ENCODE measurements at places on chromosomes 13 and 19.

GRCh38 chr19:42024622-42025111 is 30.6 kb upstream of the ATP1A3 start:
- H3K27ac ChIP-seq = no peak overlapping the region
- DNase-seq = no peak
- peaks cover 3% of the 10 kb centered on the region for H3K4me1 ChIP-seq

- no peak for DNase-seq
- no peaks in the 10 kb centered on the region for H3K36me3 ChIP-seq
- H3K4me1 ChIP-seq = peaks cover 11% of the 10 kb centered on the region
- no peaks in the 10 kb centered on the region for H3K27me3 ChIP-seq
Observed at GRCh38 chr13:106523576-106523975, 11.9 kb downstream of the EFNB2 start.

DNA sequence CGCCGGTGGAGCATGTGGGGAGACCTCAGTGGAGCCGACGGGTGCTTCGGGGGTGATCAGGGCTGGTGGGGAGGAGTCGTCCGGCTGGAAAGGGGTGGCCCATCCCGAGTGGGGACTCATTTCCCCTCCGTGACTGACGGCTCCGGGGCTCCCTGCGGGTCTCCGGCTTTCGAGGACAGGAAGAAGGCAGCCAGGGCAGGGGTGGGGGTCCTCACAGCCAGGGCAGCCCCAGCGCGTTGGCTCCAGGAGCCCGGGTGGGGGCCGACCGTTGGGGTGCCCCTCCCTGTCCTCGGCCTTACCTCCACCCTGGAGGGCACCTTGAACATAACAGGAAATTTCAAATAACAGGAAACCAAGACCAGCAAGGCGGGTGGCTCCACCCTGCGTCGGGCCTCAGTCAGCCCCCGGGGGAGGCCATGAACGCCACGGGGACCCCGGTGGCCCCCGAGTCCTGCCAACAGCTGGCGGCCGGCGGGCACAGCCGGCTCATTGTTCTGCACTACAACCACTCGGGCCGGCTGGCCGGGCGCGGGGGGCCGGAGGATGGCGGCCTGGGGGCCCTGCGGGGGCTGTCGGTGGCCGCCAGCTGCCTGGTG is at the start of gene S1PR4:
Gene S1PR4 (plus strand): TSS at position 393 of the 596 bp plus-strand sequence. CDS start 24 bp downstream, at position 417.
- peak within 1 kb of the TSS; percentile 51 for H3K4me3 ChIP-seq
- no peaks in the 10 kb centered on the region for H3K27me3 ChIP-seq
- DNase-seq = peak; percentile 77
- peaks cover 14% of the 10 kb centered on the region for H3K4me1 ChIP-seq
- no peaks in the 10 kb centered on the region for H3K36me3 ChIP-seq

DNA sequence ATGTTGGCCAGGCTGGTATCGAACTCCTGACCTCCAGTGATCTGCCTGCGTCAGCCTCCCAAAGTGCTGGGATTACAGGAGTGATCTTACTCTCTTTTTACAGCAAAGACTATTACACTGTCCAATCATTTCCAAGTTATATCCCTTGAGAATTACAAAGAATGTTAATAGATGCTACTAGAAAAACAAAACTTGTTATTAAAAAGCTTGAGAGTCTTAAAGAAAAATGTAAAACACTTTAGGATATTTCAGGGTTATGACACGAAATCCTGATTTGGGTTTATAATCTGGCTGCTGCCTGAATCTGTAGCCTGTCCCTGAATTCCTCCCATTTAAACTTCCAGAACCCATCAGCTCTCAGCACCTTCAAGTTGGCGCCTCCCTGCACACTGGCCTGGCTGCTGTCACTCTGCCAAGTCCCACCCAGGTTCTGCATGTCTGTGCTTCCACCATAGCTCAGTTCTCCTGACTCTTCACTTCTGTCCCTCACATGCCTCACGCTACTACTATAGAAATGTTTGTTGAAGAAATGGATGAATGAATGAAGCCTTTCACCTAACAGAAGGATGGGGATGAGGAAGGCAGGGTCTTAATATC is 55.8 kb upstream of the RFXAP start:
- H3K4me1 ChIP-seq = no peaks in the 10 kb centered on the region
- DNase-seq = no peak
- H3K4me3 ChIP-seq = no peak overlapping the region
- H3K36me3 ChIP-seq = no peaks in the 10 kb centered on the region

DNA sequence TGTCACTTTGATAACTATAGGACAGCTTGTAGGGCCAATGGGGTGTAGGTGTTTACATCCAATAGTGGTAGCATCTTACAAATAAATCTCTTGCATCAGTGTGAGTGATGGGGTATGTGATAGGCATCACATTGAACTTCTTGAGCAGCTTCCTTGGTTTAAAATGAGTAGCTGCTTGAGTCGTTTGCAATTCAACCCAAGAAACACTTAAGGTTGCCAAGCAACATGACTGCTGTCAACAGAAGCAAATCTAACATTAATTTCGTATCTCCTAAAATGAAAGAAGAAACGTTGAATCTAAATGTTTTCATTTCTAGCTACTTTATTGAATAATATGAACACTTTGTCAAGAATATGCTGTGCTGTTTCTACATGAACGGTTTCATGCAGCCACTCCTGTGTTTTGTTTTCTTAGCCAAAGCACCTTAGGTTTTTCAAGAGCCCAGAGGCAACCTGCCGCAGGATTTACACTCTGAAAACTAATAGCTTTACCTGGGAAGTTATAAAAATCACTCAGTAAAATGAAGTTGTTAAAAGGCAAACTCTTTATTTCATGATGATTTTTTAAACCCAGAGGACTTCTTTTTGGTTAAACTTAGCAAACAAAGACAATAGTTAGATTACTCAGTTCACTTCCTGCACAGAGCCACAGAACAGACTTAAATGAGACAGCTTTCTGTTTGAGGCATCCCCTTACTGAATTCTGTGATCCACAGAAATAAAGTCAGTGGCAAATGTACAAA is 305.2 kb downstream of the MTUS2 start:
- no peaks in the 10 kb centered on the region for H3K36me3 ChIP-seq
- DNase-seq = no peak
- no peaks in the 10 kb centered on the region for H3K4me1 ChIP-seq
- H3K27me3 ChIP-seq = no peaks in the 10 kb centered on the region
- H3K27ac ChIP-seq = no peak overlapping the region

- H3K36me3 ChIP-seq = no peaks in the 10 kb centered on the region
- DNase-seq = no peak
- H3K4me1 ChIP-seq = peaks cover 3% of the 10 kb centered on the region
- H3K27ac ChIP-seq = no peak overlapping the region
Observed at GRCh38 chr19:29400917-29401711, 124.7 kb upstream of the VSTM2B start.

GRCh38 chr19:51711702-51712101 is 12.1 kb downstream of the HAS1 start:
- no peaks in the 10 kb centered on the region for H3K4me1 ChIP-seq
- DNase-seq = no peak
- peaks cover 9% of the 10 kb centered on the region for H3K36me3 ChIP-seq
- no peaks in the 10 kb centered on the region for H3K27me3 ChIP-seq

GRCh38 chr19:1374250-1374577 is 9.5 kb upstream of the NDUFS7 start:
- no peak for DNase-seq
- no peak overlapping the region for H3K4me3 ChIP-seq
- no peak overlapping the region for H3K27ac ChIP-seq
- no peaks in the 10 kb centered on the region for H3K4me1 ChIP-seq

DNA sequence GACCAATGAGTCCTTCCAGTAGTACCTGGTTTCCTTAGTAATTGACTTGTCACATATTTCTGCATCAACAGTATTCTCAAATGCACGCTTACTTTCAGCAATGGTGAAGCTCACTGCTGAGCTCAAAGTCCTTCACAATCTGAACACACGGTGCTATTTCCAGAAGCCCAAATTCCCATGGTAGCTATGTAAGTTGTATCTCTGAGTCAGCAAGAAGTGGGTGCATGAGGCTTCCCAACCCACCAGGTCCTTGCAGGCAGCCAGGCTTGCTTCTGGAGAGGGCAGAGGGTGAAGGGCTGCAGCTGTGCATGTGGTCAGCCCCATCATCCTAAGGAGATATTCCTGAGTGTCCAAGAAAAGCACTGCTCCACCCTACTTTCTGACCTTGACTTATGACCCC is 25.7 kb downstream of the COL4A2 start:
- H3K27me3 ChIP-seq = no peaks in the 10 kb centered on the region
- no peak overlapping the region for H3K4me3 ChIP-seq
- H3K36me3 ChIP-seq = no peaks in the 10 kb centered on the region
- no peak overlapping the region for H3K27ac ChIP-seq
- DNase-seq = no peak
- H3K4me1 ChIP-seq = peaks cover 22% of the 10 kb centered on the region

DNA sequence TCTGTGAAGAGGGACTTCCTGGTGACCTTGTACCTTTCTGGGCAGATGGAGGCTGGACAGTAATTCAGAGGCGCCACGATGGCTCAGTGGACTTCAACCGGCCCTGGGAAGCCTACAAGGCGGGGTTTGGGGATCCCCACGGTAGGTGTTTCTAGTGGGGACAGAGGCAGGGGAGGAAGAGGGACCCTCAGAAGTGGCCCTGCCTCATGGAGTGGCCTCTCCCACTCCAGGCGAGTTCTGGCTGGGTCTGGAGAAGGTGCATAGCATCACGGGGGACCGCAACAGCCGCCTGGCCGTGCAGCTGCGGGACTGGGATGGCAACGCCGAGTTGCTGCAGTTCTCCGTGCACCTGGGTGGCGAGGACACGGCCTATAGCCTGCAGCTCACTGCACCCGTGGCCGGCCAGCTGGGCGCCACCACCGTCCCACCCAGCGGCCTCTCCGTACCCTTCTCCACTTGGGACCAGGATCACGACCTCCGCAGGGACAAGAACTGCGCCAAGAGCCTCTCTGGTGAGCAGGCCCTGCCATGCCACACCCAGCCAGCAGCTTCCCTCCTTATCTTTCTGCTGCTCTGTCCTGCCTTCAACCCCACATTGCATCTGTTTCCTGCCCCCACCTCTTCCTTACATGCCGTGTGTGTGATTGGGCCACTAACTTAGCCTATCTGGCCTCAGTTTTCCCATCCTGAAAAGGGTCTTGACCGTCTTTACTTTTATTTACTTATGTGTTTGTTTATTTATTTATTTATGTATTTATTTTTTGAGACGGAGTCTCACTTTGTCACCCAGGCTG is 7.3 kb downstream of the ANGPTL4 start:
- H3K4me1 ChIP-seq = peaks cover 21% of the 10 kb centered on the region
- no peak for DNase-seq
- no peaks in the 10 kb centered on the region for H3K27me3 ChIP-seq

- H3K36me3 ChIP-seq = peaks cover 20% of the 10 kb centered on the region
- peaks cover 19% of the 10 kb centered on the region for H3K4me1 ChIP-seq
- H3K4me3 ChIP-seq = peak overlapping the region; percentile 72
- peak; percentile 80 for DNase-seq
Observed at GRCh38 chr13:109787135-109787954, 962 bp upstream of the IRS2 start.

DNA sequence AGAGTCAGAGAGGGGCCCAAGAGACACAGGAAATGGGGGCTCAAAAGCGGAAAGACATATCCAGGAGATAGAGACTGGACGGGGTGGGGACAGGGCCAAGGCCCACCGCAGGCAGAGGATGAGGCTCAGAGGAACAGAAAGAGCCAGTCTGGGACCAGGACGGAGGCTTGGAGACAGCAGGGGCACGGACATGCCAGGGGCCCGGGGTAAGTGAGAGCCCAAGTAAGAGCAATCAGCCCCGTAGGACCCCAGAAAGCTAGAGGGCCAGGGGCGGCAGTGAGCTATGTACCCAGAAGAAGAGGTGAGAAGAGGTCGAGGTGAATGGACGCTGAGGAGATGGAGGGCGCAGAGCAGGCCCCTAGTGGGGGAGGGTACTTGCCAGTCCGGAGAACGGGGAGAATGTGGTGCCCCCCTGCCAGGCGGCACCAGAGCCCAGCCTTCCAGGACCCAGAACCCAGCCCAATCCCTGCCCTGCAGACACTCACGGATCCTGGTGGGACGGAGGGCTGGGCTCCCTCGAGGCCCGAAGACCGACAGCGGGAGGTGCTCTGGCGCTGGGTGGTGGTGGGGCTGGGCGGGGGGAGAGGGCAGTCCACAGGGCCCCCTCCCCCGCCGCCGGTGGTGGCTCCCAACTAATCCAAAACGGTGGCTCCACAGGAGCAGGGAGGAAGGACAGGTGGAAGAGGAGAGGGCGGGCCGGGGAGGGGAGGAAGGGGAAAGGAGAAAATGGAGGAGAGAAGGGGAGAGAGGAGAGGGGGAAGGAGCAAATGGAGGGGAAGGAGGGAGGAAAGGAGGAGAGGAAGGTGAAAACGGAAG is 1.0 kb downstream of the GRIK5 start:
- H3K36me3 ChIP-seq = no peaks in the 10 kb centered on the region
- H3K4me3 ChIP-seq = no peak overlapping the region
- H3K27ac ChIP-seq = no peak overlapping the region

GRCh38 chr19:14048443-14049153 is 13.3 kb downstream of the PALM3 start:
- H3K27me3 ChIP-seq = no peaks in the 10 kb centered on the region
- H3K4me1 ChIP-seq = no peaks in the 10 kb centered on the region
- no peak overlapping the region for H3K27ac ChIP-seq

Data from upper lobe of right lung (tissue), 1 donor.